Thoracic aorta (tissue), 2 donors: ENCODE measurements at places on chromosomes 7 and 10.

DNA sequence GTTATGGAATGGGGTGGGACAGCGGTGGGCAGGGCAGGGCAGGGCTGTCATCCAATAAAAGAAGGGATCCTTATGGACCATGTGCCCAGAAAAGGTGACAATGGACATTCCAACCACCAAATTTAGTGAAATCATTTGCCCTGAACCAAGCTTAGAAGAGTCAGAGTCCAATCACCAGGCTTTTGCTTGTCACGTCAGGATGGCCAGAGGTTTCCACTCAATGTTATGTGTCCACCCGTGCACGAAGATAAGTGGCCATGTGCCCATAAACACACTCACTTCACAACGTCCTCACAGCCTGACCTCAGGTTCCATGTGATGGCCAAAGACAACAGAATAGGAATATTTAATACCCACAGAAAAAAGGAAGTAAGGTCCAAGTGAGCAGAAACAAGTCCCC, 36.6 kb upstream of the PLPP4 start:
- DNase-seq = no peak

- no peak for DNase-seq
These were observed 120.4 kb downstream of the RGS10 start for GRCh38 chr10:119421891-119422681.

GRCh38 chr10:124535731-124536495, 74.3 kb downstream of the LHPP start:
- DNase-seq = no peak

GRCh38 chr10:44422570-44423101, 37.7 kb upstream of the CXCL12 start:
- no peak for DNase-seq

DNA sequence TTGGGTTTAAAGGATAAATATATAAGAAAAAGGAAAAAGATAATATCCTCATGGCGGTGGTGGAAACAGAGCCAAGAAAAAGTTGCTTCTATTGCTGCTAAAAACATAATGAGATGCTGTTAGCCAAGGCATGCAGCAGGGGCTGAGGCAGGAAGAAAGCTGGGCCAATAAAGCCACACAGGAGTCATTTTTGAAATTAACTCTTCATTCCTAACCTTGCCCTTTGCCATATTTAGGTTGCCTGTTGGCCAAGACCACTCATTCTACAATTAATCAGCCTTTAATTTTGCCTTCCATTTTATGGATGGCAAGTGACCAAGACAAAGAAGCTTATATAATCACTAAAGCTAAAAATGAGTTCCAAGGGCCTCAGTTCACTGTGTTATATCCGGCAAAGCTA, 58.2 kb downstream of the ARMH3 start:
- DNase-seq = no peak

- no peak for DNase-seq
These were observed 63.7 kb upstream of the ANTXRL start for GRCh38 chr10:46223064-46223480.

DNA sequence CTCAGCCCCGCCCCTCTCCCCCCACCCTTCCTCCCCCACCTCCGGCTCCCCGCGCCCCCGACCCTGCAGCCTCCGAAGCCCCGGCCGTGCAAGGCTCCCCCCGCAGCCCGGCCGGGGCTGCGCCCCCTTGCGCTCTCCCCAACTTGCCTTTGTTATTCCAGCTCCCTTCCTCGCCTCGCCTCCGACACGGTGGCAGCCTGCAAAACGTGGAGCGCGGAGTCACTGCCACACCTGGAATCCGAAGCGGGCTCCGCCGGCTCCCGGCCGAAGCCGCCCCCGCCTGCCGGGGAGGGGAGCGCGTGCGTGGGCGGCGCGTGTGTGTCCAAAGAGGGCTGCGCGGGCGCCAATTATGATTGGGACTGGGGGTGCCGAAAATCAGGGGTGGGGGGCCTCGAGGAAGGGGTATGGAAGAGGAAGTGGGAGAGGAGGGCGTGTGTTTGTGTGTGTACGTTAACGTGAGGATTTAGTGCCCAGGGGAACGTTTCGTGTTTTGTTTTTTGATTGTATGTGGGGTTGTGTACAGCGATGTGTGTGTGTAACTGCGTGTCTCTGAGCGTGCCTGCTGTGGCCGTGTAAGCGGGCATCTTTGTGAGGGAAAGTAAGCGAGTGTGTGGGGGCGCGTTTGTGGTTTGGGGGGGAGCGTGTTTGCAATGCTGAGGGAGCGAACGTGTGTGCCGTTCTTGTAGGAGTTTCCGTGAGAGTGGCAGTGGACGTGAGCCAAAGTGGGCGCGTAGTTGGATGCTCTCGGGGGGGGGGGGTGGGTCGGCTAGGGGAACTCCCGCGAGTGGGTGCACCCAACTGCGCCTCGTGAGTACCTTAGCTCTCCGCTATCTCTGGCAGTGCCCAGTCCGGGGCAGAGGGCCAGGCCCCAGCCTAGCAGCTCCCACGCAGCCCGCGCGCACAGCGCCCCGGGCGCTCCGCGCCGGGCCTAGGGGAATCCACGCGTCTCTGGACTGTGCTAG, 1.2 kb upstream of the ZMIZ1 start:
- DNase-seq = peak; percentile 63

- no peak for DNase-seq
These were observed 3.8 kb upstream of the HOXA4 start for GRCh38 chr7:27134392-27134791.

- DNase-seq = no peak
These were observed 100.2 kb downstream of the ACTR3B start for GRCh38 chr7:152859781-152860191.

DNA sequence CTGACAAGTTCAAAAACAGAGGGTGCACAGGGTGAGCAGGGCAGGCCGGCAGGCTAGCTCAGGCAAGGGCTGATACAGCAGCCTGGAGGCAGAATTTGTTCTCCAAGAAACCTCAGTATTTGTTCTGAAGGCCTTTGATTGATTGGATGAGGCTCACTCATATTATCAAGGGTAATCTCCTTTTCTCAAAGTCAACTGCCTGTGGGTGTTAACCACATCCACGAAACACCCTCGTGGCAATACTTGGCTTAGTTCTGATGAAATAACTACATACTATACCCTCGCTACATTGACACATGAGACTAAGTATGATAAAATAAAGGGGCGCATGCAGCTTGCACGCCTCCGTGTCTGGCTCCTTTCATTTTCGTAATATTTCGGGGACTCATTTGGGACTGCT, 4.4 kb upstream of the PPP2R2D start:
- no peak for DNase-seq

GRCh38 chr7:148382596-148382995, 208.0 kb upstream of the C7orf33 start:
- DNase-seq = no peak

DNA sequence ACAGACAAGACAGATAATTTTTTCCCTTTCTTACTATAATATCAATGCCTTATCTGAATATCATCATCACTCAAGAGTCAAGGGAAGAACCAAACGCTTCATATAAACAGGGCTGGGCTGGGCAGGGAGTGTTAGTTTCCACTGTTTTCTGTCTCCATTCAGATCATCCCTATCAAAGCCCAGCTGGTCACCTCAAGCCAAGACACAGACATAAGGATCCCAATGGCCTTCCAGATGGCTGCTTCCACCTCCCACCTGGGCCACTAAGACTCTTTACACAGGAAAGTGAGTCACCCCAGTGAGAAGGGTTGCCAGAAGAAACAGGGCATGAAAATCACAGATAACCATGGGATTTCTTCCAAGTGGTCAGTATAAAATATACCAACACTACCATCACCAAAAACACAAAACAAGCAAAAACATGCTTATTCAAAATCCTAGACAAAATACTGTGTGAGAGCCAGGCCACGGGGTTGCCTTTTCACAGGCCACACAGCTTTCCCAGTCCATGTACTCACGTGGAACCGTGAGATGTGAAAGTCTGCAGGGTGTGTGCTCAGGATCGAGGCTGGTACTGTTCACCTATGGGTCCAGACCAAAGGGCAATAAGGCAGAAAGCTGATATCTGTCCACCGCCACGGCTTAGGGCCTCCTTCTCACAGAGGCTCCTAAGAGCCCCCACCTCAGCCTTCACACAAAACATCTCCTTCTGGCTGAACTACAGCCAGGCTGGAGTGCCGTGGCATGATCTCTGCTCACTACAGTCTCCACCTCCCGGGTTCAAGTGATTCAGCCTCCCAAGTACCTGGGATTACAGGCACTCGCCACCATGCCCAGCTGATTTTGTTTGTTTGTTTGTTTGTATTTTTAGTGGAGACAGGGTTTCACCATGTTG, 5.7 kb downstream of the PRSS1 start:
- DNase-seq = no peak

- no peak for DNase-seq
These were observed 5.7 kb upstream of the LCOR start for GRCh38 chr10:96826438-96826837.

GRCh38 chr10:69845574-69846292, 44.0 kb downstream of the COL13A1 start:
- DNase-seq = no peak

GRCh38 chr10:55283031-55283430, 482.0 kb upstream of the PCDH15 start:
- DNase-seq = no peak

DNA sequence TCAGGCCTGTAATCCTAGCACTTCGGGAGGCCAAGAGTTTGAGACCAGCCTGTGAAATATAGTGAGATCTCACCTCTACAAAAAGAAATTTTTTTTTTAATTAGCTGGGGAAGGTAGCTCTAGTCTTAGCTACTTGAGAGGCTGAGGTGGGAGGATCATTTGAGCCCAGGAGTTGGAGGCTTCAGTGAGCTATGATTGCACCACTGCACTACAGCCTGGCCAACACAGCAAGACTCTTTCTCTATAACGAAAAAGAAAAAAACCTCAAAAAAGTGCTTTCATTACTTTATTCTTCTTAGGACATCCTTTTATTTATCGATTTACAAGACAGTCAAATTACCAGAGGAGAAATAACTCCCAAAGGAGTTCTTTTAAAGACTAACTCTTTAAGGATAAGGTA, 49.4 kb upstream of the EXOC4 start:
- DNase-seq = no peak

DNA sequence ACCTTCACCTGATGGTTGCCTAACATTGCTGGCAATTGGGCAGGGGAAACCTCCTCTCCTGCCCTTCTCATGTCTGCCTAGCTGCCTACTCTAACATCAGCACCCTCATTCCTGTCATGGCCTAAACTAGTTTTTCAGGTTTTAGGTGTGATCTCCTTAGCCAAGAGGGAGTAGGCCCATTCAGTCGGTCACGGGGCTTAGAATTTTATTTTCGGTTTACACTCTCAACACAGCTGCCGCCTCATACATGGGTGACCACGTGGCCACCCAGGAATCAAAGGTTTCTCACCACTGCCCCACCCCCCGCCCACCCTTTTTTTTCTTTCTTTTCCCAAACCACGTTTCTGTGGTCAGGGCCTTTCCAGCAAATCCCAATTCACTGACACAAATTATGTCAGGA, 97.2 kb downstream of the RALA start:
- no peak for DNase-seq

GRCh38 chr7:72446131-72446530, 34.0 kb upstream of the CALN1 start:
- no peak for DNase-seq

- DNase-seq = no peak
These were observed 173.6 kb downstream of the PRKCQ start for GRCh38 chr10:6406220-6407033.

GRCh38 chr10:130747356-130747755, 564.2 kb downstream of the TCERG1L start:
- DNase-seq = no peak

- DNase-seq = no peak
These were observed 330.6 kb downstream of the CCSER2 start for GRCh38 chr10:84659027-84659426.

DNA sequence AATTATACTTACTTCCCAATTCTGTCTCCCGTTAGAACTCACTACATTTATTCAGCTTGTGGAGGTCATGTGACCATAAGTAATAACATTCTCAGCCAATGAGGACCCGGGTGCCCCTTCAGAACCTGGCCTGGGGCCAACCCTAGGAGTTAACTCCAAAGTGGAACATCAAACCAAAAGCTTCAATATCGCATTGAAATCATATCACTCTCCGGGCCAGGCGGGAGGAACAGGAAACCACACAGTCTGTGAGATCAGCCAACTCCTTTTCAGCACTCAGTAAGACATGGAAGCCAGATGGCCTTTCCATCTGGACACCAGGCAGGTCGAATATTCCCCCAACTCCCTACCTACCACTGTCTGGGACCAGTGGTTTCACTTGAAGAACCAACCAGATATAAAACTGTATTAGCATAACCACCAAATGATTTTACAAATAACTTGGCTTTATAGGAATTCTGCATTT, 5.5 kb downstream of the CREB3L2 start:
- no peak for DNase-seq

DNA sequence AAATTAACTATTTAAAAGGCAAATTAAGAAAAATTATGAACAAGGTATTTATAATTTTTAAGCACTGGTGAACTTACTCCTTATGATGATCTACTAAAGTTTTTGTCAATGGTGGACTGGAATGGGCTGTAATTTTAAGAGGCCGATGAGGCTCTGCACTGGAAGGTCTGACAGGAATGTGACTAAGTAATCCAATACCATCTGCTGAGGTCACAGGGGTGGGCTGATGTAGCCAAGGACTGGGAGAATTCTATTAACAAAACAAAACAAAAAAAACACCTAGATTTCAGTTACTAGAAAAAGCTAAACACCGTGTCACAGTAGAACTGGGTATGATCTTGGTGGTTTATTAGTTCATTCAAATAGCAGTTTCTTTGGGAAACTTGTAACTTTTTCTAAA, 75.9 kb downstream of the NRBF2 start:
- DNase-seq = no peak

DNA sequence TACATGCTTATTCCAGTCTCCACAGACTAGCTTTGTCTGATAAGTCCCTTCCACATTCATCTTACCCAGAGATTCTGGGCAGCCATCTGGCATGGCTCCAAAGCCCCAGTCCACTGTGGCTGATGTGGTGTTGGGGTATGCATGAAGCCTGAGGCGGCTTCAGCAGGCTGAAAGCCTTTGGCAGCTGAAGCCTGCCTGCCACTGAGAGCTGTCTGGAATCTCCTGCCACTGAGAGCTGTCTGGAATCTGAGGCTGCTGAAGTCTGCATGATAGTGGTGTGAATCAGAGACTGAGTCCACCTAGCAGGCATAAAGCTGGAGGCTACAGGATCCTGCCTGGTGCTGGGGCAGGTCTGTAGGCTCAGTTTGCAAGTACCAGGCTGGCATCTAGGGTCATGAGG, 87.1 kb downstream of the DYNC1I1 start:
- DNase-seq = no peak

DNA sequence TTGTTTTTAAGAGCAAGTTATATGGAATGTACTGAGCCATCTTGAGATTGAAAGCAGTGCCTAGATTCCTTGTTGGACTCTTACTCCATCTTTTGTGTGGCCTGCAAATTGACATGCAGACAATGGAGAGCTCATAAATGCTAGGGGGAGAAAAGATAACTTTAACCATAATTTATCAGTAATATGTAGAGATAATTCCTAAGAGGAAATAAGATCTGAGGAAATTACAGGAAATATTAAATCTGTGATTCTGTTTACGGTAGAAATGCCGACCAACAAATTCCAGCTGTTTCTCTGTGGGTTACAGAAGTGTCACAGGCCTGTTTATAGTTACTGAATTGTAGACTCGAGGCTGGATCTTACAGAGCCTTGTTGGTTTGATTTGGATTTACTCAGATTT, 348.0 kb downstream of the SUGCT start:
- DNase-seq = no peak
